ENCODE measurements at places on chromosomes 4 and X.

- no peak for DNase-seq
Measured at GRCh38 chr4:31974490-31975002, 1254.4 kb downstream of the PCDH7 start.

DNA sequence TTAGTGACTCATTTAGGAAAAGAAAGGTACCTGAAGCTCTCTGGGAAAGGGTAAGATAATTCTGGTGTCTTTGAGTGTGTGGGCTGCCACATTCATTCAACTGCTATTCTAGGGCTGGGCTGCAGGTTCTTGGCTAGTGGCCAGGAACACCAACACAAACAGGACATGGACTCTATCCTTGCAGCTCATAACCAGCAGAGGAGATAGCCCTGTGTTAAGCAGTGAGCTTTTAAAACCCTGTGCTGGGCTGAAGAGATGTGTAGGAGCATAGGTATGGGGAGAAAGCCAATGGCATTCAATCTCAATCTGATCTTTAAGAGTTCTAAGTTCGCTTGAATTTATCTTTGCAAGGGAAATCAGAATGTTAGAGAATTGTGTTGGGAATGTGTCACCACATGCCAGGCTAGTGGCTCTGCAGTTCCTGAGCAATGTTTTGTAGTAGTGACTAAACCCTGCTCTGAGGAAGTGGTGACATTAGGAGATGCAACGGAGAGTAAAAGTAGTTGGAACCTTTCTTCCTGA lies 39.2 kb downstream of the SGMS2 start:
- no peak for DNase-seq

- no peak for DNase-seq
Measured at GRCh38 chr4:8320386-8320750, 50.8 kb downstream of the HTRA3 start.

DNA sequence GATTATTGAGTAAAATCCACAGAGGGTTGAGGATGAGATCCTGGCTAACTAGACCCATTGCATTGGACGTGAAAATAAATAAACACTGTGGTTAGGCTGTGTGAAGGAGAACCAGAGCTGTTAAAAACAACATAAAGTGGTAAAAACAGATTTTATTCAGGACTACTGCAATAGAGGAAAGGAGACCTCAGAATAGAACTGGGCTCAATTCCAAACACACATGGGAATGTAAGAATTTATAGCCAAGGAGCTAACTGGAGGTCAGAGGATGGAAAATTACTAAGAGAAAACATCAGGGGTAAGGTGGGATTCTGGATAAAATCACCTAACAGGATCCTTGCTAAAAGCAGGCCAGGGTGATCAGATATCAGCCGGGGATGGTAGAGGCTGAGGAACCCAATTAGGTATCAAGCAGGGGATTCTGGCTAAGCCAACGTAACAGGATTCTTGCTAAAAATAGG lies 112.4 kb downstream of the RNF150 start:
- no peak for DNase-seq
